GM19239 (cell line): ENCODE measurements at places on chromosomes 12 and 14.

DNA sequence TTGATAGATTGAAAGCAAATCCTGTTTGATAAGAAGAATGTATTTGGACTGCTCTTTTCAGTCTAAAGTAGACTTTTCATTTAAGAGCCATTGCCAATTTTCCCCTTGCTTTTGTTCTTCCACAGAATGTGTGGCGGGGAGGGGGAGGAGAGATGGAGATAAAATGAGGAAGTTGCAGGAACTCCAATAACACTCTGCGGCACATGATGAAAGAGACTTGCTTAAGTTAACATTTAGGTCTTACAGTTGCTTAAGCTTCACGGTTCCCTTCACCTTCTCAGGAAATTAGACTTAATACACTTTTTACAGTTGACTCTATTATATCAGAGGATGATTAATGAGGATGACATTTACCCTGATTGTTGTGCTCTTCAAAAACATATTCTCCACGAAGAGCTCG is 537.3 kb downstream of the TMTC2 start:
- DNase-seq: no peak

DNA sequence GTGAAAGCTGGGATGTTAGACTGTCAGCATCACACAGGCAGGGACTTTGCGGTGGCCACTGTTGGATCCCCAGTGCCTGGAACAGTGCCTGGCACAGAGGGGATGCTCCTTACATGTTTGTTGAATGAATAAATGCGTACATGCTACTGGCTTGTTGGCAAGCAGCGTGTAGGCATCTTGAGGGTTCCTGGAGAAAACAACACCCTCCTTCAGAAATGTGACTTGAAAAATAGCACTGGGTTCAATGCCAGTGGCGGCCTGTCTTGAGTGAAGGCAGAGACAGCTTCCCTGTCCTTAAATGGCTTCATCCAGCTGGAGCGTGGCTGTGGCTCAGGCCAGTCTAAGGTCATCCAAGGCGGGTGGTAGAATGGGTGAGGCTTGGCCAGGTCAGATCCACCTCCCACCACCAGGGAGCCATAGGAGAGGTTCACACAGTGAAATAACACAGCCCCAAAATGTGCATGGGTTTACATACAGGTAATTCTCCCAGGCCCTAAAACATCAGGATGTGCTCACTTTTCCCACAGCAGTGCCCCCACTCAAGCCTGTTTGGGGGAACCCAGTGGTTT is 171.4 kb downstream of the PHETA1 start:
- DNase-seq: no peak

- no peak for DNase-seq
These were observed 89.3 kb downstream of the SPTSSA start for GRCh38 chr14:34372786-34373185.

DNA sequence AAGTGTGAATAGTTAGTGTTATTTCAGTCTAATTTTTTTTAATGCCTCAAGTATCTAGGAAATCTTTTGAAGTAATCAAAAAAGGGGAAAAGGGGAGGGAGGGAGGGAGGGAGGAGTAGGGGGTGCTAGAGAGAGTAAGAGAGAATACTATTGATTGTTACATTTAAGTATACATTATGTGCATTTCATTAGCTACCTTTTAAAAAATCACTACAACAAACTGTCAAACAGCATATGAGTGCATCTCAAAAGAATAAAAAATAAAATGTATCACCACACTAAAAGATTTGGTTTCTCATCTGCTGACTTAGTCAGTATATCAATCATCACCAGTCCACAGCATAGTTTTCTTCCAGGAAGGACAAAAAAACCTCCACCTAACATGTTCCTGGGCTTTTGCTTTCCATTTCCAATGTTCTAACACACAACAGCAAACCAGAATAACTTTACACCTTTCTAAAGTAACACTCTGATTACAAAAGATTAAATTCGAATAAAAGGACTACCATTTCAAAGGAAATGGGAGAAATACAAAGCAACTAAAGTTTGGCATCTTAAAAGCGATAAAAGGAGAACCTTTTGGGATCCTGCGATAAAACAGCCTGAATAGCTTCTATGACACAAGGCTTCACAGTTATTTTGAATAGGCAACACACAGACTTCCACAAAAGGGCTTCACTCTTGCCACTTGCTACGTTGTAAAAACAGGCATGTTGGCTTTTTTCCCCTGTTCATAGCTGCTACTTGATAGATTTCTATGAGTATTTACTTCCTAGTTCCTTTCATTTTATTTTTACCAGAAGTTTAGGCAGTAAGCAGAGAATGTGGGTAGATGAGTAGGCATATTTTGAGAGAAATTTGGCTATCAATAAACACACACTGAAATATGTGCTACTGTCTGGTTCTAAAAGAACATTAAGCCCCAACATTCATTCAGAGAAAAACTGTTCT is 160.9 kb downstream of the EPS8 start:
- no peak for DNase-seq

DNA sequence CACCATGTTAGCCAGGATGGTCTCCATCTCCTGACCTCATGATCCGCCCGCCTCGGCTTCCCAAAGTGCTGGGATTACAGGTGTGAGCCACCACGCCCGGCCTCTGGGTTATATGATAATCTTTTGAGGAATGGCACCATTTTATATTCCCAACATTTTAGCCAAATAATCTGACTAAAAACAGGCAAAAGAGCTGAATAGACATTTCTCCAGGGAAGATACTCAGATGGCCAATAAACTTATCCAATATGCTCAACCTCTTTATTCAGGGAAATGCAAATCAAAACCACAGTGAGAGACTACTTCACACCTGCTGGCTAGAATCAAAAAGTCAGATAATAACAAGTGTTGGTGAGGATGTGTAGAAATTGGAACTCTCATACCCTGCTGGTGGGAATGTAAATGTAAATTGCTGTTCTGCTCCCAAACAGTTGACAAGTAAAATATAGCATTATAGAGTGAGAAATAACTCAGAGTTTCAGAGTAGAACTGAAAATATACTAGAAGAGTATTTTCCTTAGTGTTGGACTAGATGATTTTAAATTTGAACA is 80.0 kb downstream of the RCOR1 start:
- no peak for DNase-seq

DNA sequence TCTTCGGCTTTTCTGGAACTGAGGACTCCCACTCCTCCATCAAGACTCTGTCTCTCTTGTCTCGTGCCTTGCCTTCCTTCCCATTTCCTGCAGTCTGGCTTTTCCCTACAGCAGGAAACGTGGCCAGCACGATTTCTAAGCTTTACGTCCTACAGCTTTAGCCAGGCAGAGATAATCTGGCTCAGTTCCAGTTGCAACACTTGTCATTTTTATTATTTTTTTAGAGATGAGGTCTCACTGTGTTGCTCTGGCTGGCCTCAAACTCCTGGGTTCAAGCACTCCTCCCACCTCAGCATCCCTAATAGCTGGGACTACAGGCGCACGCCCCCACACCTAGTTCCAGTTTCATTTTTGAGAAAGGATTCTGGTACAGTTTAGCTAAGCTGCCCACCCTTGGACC is 19.9 kb downstream of the CALM1 start:
- no peak for DNase-seq

DNA sequence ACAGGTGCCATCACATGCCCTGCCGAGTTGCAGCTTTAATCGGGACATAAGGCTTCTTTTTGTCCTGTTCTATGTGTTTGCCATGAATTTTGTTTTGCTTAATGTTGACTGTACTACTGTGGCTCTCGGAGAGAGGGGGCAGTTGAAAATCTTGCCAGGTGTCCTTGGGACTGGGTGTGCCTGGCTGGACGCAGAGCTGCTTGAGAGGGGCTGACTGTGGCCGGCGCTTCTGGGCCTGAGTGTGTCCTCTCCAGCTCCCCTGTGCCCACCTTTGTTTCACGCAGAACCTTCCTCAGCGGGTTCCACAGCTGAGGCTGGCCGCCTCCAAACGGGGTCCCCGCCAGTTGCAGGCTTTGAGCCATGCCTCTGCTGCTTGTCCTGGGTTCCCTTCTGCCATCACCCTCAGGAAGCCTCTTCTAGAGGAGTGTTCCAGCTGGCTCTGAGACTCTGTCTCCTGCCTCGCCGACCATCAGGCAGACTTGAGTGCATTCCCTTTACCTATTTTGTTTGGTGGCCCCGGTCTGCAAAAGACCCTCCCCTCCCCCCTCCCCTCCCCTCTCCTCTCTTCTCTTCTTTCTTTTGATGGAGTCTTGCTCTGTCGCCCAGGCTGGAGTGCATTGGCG is 49.7 kb downstream of the DDX51 start:
- no peak for DNase-seq

DNA sequence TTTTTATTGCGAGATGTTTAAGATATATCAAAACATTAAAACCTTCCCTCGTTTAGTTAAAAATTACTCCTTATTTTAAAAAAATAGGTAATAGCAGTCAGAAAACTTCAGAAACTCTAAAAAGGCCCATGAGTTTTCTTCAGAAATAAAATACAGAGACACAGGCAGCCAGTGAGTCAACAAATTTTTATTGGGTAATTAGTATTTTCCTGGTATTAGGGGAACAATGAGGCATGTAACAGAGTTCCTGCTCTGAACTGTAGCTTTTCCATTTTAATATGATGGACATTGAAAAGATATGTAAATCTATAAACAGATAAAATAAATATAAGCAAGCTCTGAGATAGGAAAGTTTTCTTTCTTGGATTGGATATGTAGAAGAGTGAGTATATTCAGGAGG is 399 bp upstream of the ZNF705A start:
- no peak for DNase-seq

GRCh38 chr12:81992461-81992860 is 233.3 kb upstream of the PPFIA2 start:
- no peak for DNase-seq

DNA sequence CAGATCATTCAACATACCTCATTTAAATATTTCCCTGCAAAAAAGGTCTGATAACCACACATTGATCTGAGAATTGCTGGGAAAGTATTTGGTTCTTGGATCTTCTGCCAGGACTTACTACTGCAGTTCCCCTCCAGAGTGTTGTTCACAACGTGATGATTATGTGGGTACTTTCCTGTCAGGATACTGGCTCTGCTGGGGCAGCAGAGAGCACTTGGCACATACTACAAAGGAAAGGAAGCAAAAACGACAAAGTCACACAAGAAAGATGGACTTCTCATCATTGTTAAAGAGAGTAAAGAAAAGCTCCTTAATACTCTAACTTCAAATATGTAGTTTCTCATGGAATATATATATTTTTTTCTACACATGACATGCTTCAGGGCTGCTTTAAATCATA is 11.5 kb downstream of the GNS start:
- DNase-seq: no peak

DNA sequence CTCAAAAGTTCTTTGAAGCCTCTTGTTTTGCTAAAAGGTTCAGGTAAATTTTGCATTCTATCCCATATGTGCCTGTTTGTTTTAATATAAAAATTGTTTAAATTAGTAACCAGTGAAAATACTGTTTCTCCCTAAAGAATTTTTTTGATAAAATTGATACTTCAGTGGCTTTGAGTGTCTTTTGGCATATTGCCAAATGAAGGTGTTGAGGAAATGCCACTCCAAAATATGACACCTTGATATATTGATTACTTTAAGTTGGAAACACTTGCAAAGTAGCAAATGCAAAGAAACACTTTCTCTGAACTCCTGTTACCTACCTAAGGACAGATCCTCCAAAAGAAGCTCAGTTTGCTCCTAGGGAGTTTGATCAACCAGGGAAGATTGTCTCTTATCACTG is 8.4 kb downstream of the STYX start:
- no peak for DNase-seq

DNA sequence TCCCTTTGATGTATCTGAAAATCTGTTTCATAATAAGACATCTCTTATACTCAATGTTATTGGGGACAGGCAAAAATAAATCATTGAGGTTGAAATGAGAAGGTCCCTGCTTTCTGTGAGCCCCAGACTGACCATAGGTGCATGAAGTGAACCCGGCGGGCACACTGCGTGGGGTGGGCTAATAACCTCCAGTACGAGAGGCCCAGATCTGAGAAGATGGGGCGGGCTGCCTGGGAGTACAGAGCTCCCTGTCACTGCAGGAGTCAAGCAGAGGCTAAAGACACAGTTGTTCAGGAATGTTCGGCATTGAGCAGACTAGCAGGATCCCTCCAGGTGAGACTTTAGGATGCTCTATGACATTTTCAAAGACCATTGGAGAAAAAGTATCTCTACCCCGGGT is 244.6 kb downstream of the CHST11 start:
- DNase-seq: no peak

DNA sequence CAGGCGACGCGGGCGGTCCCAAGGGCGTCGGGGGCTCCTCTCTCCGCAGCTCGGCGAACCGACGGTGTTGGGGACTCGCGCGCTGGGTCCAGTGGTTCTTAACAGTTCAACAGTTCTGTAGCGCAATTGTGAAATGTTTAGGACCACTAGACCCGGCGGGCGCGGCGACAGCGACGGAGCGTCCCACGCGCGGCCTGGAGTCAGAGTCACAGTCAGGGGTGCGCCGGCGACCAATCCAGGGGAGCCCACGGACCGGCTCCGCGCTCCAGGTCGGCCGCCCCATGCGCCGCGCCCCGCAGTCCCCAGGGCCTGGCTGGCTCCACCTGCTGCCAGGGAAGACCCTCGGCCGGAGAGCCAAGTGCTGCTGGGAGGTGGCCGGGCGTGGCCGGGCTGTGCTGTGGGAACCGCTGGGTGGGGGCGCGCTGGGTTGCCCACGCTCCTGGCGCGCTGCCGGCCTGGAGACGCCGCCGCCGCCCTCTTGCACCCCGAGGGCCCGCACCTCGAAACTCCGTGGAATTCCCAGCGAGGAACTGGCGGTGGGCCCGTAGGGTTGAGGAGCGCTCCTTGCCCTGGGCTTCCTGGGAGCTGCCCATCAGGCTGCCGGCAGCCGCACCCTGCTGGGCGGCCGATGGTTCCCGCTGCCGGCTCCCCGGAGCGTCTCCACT is 20.9 kb upstream of the KIF26A start:
- DNase-seq: no peak

DNA sequence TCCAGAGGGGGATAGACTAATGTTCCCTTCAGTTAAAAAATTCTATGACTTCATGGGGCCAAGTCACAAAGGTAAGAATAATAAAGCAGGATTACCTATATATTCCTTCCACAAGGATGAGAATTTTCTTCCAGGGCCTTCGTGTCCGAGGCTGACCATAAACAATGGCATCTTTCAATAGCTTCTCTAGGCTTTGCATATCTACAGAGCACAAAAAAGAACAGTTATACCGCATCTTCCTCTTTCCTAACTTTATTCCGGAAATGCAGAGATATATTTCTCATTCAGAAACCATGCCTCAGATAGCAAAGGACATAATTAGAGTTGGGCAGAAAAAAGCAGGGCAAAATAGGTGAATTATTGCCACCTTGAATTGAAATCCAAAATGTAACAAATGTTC is 58.3 kb upstream of the ISM2 start:
- no peak for DNase-seq

DNA sequence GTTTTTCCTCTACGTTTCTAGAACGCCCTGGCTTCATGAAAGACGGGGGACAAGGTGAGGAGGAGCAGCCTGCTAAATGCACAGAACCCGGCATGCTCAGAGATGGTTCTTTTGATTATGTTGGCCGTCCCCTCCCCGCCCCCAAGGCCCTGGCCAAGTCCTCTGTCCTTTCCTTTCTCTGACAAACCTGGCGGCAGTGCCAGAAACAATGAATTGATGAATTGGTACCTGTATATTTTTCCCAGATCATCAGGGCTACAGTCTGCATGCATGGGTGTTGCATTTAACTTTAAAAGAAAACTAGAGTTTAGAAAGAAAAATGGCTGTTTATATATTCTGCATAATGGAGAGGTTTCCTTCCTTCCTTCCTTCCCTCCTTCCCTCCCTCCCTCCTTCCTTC is 29.0 kb downstream of the GPRC5D start:
- no peak for DNase-seq
